ENCODE measurements at places on chromosomes 4 and X. TPM values are rescaled to one million over a fixed set of nuclear protein-coding genes. Genes with fewer than 3 reads are reported as not detected.
A peak's percentile ranks its signal among the peaks of the same experiment; 100 is the strongest.

MAN2B2 gene
- 12.7 TPM for total RNA-seq

GRCh38 chr4:75229806-75230570, 284.2 kb downstream of the RCHY1 start:
- no peak for DNase-seq

DNA sequence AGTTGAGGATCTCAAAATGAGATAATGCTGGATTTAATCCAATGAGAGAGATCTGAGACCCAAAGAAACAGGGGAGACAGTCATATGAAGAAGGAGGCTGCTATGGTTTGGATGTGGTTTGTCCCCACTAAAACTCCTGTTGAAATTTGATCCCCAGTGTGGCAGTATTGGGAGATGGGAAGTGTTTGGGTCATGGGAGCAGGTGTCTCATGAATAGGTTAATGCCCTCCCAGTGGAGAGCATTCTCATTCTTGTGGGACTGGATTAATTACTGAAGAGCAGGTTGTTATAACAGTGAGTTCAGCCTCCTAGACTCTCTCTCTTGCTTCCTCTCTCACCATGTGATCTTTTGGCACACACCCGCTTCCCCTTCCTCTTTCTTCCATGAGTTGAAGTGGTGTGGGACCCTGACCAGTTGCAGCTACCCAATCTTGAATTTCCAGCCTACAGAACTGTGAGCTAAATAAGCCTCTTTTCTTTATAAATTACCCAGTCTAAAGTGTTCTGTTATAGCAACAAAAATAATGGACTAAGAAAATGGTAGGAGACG, 70.3 kb downstream of the PPEF2 start:
- no peak for DNase-seq

- DNase-seq = peak; percentile 46
These were observed 20.5 kb upstream of the CD40LG start for GRCh38 chrX:136627409-136627808.

DNA sequence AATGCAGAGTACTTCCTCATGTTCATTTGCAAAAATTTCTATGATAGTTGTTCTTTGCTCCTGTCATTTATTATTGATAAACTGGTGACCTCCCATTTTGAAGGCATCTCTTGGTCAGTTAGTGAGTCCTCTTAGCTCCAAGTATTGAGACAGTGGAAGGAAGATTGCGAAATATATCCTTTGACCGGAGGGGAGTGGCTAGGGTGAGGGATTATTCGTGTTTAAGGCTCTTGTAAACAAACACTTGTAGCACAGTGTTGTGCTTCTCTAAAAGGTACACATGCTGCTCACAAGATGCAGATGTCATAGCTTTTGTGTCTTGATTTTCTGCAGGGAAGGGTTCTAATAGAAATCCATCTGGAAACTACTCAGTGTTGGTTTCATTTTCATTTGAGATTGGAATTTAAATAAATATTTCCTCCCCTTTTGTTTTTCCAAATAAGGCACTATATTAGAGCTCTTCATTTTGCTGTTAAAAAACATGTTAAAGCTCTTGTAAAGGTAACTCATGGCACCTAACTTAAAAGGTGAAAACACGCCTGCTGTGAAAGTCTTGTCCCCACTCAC, 21.8 kb downstream of the TXLNG start:
- DNase-seq = no peak

RPS3A gene
- 3,917 TPM for total RNA-seq

GRCh38 chr4:63529581-63530337, 879.5 kb downstream of the TECRL start:
- DNase-seq = no peak

SULT1B1 gene
- total RNA-seq = 5.4 TPM

IGFBP7 gene
- 0.17 TPM for total RNA-seq

GRCh38 chr4:120714417-120715010, 208.0 kb downstream of the PRDM5 start:
- DNase-seq = no peak

DNA sequence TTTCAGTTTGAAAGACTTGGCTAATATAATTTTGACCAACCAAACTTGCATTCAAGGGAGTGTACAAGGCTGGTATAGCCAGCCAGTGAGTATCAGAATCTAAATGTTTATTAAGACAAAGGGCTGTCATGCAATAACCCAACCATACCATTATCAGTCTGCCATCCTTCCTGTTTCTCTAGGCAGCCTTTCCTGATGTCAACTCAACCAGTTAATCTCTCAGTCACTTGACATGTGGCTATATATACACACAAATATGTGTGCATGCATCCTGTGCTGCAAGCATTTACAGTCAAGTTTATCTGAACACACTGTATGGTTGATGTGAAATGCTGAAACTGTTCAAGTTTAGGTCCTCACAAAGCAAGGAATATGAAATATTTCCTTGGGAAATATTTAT, 17.2 kb downstream of the BTK start:
- DNase-seq = no peak

SLIT2 gene
- total RNA-seq = not detected

DNA sequence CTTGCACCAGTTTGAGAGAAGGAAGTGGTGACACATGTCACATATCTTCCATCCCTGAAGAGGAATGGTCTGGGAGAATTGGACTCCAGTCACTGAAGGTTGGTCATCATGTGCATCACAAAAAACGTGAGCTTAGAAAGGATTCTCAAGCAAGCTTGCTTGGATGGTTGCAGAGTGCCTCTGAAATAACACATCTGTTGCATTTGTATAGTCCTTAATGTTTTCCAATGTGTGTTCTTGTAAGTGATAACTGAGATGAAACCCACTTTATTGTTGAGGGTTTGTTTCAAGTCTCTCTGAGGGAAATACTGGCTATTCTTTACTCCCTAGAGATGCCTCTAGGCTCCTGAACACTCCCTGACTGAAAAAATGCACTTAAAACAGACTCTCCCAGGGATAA, 184.5 kb upstream of the MBNL3 start:
- DNase-seq = no peak

DNA sequence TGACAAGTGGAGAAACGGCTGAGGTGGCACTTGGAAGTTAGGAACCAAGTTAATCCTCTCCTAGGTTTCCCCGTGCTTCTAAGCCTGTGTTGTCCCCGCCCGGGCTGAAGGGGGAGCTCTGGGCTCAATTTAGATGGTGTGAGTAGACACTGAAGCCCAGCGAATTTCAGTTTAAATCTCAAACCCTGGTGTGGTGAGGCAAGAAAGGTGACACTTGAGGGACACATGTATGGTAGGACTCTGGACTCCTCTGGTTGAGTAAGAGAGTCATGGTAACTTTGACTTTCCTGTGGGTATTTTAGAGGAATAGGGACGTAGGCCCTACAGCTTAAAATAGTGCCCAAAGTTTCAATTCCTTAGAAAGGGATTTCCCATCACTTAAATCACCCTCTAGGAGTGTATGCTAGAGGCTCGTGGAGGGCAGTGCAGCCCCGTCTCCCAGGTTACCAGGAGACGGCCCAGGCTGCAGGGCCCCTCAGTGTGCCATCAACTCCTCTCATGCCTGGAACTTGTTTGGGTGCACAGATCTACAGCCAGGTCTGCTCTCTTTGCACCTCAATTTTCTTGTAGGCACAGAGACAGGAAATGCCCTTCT, 24.0 kb downstream of the HAND2 start:
- peak; percentile 74 for DNase-seq

GRCh38 chrX:118459494-118459893, 36.1 kb upstream of the DOCK11 start:
- DNase-seq = peak; percentile 37

GRCh38 chr4:88908521-88908920, 148.5 kb downstream of the FAM13A start:
- DNase-seq = no peak

- no peak for DNase-seq
These were observed 383.9 kb downstream of the DCAF12L2 start for GRCh38 chrX:125782184-125782583.

FGF5 gene
- not detected for total RNA-seq

DNA sequence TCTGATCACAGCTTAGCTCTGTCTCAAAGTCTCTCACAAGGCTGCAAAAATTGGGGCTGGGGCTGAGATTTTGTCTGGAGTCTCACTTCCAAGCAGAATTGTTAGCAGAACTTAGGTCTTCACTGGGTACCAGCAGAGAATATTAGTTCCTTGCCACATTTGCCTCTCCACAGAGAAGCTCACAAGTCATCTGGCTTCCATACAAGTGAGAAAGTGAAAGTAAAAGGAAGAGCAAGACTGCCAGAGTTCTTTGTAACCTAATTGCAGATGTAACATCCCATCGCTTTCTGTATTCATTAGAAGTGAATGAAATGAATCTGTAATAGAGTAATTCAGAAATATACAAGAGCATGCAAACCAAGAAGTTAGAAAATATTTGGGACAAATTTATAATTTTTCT, 624.1 kb upstream of the GNPDA2 start:
- DNase-seq = no peak

DNA sequence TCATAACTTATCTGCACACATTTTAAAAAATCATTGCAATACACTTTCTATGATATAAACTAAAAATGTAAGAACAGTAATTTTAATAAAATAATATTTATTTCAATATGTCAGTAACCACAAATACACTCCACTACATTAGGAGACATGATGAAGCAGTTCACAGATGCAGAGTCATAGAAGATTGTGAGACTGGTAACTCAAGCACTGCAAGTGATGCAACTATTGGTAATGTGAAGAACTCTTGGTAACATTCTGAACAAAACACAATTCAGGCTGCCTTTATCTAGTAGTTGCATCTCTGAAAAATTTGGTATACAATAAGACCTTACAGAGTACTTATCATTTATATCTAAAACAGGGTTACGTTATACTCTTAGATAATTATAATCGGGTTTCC, 52.6 kb upstream of the LRAT start:
- no peak for DNase-seq

GRCh38 chr4:40333921-40334352, 1.2 kb upstream of the CHRNA9 start:
- no peak for DNase-seq

DNA sequence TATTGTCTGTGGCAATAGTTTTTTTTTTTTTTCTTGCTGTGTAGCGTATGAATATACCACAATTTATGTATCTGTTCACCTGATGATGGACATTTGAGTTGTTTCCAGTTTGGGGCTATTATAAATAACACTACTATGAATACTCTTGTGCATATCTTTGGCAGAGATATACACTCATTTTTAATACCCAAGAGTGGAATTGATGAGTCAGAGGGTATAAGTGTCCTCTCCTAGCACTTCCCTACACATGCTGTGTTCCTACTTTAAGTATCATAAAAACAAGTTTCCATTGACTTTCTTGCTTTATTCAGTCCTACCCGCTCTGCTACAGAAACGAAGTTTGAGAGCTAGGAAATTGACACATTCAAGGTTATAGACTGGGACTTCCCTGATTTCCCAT, 39.8 kb downstream of the XIAP start:
- no peak for DNase-seq
